ENCODE measurements at places on chromosomes 12 and 14.

DNA sequence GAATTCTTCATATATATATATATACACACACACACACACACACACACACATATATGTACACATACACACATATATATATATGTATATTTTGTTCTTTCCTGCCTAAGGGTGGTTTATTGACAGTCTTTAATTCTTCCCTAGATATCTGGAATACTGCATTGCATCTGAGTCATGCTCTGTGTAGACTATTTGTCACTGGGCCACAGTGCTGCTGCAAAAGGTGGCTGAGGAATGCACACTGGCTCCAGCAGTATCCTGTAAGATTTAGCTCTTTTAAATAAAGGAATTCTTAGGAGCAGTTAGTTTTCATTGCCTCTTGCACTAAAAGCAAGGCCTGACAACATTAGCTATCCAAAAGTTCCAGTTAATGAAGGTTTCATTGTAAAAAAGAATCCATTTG, 200.9 kb downstream of the APAF1 start:
- no peak for DNase-seq

DNA sequence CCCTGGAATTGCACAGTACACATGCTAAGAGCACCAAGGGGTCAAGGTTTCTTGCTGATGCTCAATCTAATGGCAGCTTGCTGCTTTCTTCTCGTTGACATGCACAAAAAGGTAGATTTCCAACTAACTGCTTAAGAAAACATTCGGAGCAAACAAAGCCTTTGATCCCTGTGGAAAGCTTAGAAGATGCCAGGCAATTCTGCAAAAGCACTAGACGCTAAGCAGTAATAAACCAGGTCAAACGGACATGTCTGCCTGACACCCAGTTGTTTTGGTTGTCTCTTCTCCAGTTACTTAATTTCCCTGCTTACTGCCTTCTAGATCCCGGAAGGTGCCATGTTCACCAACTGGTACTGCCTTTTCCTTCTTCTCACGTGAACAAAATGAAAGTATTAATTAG, 100.5 kb upstream of the TMCC3 start:
- DNase-seq, result no peak

DNA sequence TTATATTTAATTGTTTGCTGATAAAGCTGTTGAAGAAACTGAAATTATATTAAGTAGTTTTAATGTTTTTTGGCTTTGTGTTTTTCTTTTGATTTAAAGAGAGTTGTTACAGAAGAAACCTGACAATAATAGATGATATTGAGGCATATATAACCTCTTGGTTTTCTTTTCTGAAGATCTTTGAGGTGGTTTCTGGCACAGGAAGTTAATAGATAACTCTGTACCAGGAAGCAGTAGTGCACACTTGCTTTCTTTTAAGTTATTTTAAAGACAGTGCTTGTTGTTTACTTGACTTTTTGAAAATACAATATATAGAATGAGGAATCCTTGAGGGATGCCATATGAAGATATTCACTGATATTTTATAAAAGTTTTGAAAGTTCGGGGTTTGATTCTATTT, 209.0 kb upstream of the FBXO33 start:
- DNase-seq, result no peak

DNA sequence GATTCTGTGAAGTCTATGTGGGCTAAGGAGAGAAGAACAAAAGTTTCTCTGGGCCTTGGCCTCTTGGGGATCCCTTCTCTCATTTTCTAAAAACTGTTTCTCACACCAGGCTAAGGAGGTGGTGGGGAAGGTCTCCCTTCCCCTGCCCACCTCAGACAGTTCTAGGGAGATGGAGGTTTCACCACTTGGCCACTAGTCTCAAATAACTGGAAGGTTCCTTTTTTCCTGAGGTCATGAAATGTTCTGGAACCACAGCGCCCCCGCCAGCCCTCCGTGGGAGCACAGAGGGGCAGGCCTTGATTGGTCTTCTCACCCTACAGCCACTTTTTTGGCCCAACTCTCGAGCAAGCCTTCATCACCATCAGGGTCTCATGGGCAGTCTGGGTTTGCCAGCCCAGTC, 12.6 kb downstream of the C12orf43 start:
- DNase-seq, result no peak

DNA sequence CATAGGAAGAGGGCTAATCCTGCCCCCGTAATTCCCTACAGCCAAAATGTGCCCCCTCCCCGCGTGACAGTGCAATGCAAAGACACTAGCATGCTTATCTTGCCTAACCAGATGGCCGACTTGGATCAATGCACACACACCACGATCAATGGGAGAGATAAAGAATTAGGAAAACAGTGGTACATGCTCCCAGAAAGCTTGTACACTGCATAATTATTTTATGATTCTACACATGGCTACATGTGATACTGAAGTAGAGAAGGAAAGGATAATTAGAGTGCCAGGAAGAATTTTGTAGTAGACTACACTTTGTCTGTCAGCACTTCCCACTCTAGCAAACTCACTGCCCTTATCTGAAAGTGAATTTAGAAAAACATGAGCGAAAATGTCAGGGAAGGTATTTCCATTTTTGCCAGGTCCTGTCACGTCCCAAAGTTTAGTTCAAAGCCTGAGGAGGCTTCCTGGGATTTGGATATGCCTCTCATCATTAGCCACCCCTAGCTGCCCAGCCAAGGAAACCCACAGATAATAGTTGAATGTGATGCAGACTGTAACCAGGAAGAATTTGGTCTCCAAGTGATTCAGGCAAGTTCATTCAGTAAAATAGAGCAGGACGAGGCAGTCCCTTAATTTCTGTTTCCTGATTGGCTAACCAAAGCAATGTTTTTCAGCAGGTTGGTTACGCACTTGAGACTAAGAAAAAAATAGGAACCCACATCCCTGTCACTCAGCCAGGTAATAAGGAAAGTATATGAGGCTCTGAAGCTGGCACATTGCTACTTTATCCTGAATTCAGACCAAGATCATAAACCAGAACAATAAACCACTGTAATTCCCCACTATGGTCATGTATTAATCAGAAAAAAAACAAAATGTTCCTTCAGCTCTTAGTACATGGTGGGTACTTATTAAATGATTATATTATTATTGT, 199.6 kb upstream of the OTX2 start:
- no peak for DNase-seq

- DNase-seq, result peak; percentile 18
These were observed 5.0 kb downstream of the AJUBA start for GRCh38 chr14:22977434-22977683.

DNA sequence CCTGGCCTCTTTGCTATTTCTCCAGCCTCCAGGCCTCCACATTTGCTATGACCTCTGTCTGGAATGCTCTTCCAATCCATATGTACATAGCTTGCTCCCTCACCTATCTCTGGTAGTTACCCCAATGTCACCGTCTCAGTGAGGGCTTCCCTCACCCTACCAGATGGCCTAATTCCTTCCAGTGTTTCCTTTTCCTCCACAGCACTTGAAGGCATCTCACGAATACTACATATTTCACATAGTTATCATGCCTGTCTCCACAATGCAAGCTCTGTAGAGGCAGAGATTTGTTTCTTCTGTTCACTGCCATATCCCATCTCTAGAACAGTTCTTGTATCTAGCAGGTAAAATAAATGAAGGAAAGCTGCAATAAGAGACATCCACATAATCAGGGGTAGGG, 21.3 kb upstream of the HSP90B1 start:
- peak; percentile 48 for DNase-seq

DNA sequence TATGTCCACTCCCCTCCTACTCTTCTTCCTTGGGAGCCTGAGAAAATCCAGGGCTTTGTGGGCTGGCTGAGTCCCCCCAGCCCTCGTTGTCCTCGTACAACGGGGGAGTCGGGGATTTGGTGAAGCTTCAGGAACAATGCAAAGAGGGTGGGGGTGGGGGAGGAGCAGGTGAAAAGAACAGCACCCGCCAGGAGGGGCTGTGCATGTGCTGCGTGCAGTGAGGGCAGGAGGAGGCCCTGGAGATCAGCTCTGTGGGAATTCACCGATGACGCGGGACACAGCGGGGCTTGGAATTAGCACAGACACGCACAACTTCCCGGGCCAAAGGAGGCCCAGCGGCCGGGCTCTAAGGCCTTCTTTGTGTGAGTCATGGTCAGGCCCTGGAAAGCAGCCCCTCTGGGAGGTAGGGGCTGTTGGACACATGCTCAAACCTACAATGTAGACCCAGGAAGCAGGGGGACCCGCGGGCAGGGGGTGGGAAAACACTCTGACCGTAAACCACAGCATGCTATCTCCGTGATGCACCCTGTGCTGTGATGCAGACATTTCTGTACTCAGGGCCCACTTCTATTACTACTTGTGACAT, 32.8 kb downstream of the RBM19 start:
- no peak for DNase-seq

Measured in HCEC 1CT (cell line).